Left ventricle myocardium inferior (tissue), 1 donor: ENCODE measurements at places on chromosomes 7 and 10.

DNA sequence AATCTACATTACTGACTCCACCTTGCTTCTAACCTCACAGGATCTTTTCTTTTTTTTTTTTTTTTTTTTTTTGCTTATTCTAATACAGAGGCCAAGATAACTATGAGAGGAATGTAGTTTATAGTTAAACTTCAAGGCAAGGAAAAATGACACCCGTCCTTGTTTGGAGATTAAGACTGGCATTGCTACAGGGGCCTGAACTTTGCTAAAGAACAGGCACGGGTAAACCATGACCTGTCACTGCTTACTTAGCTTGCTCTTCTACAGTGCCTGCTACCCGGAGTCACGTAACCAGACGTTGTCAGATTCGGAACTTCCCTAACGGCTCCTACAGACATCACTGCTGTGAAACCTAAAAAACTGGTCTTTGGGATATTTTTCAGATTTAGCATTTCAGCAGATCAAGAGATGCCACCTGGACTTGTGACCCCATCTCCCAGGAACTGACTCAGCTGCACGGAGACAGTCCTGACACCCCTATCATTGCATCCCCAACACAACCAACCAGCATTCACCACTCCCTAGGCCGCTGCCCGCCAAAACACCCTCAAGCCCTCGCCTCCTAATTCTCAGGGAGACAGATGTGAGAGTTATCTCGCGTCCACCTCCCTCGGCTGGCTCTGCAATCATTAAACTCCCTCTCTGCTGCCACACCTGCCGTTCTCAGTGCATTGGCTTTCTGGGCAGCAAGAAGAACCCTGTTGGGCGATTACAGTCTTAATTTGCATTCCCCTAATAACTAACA, 27.5 kb downstream of the MAD1L1 start:
- DNase-seq = no peak

- DNase-seq = no peak
Observed at GRCh38 chr10:13994932-13995331, 335.8 kb downstream of the FRMD4A start.

DNA sequence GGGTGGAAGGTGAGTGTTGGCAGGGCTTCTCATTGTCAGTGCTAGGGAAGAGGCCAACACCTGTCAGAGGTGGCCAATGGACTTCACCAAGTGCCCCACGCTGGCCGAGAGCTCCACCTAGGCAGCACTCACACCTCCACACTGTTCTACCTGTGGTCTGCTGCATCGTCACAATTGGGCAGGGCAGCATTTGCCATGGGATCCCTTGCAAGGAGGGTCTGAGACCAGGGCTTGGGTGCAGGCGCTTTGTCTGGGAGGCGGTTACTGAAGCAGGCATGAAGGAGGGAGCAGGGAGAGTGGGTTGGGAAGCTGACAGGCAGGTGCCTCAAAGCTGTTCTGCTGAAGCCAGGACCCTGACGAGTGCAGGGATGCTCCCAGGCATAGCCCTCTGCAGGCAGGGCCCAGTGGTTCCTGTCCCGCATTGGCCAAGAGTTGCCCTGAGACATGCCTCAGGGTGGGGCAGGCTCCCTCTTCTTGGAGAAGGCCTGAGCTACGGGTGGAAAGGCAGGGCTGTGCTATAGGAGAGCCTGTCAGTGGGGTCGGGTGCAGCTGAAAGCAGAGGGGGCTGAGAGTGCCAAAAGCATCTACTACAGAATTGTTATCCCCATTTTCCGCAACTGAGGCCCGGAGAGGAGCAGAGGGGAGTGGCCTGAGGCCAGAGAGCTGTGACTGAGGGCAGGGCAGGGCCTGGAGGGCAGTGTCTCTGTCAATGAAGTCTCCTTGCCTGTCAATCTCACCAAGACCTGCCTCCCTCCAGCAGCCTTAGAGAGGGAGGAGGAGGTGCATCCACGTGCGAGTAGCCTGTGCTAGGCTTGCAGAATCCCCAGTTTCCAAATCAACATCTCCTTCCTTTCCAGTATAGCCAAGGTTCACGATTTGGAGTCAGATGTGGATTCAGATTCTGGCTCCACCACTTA, 4.0 kb downstream of the RBP3 start:
- no peak for DNase-seq

GRCh38 chr7:48528646-48529045, 357.4 kb downstream of the ABCA13 start:
- DNase-seq = no peak

GRCh38 chr7:116630932-116631671, 40.9 kb upstream of the MET start:
- peak; percentile 43 for DNase-seq

- DNase-seq = no peak
Observed at GRCh38 chr10:31426401-31426800, 107.4 kb downstream of the ZEB1 start.

DNA sequence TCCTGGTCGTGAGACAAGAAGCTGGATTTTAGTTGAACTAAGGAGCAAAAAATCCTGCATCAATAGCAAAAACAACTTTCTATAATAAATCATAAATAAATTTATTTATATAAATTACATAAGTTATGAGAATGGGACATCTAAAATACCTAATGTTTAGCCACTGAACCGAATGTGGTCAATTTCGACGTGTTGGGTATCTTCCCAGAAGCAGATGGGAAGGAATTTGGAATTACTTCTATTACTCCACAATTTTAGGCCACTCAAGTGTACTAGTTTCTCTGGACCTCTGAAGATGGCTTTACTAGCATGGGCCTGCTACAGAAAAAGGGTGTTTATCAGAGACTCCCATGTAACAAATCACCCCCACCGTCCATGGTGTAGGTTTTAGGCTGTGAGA, 172.0 kb downstream of the PRPF18 start:
- no peak for DNase-seq

DNA sequence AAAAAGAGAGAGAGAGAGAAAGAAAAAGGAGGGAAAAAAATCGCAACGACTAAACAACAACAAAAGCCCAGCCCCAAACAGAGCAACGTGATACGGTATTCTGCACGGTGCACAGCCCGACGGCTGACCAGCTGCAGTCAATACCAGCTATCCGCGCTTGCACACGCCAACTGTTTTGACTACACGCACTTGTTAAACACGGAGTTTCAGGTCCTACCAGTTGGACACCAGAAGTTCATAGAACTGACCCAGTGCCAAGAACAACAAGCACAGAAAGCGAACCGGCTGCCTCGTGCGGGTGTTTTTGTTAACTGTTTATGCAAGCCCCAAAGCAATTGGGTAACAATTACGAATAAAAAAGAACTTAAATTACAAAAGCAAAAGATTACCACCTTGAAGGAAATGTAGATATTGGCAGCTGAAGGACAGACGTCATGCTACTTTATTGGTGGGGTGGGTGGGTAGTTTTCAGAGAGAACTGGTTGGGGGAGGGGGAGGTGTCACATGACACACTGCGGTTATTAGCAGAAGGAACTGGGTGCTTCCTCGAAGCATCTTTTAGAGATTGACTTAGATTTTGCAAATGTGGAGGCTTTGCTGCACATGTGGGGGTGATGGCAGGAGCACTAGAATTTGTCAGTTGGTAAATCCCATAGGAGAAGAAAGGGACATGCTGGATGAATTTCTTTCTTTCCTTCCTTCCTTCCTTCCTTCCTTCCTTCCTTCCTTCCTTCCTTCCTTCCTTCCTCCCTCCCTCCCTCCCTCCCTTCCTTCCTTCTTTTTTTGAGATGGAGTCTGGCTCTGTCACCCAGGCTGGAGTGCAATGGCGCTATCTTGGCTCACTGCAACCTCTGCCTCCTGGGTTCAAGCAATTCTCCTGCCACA, 110.6 kb upstream of the EFCAB10 start:
- DNase-seq = peak; percentile 34

DNA sequence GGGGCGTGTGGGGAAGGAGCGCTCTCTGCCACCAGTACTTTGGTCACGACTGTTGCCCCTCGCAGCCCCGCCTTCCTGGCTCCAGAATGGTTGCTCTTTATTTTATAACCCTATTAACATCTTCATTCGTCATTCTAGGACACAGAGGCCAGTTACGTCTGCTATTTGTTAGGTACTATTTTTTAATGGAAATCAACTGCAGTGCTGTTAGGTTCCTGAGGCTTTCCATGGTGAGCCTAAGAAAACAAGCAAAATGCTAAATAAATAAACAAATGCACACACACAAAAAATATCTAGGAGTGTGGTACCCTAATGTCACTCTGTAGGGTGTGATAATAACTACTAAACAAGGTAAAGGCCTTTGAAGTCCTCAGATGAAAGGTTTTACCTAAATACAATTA, 71.1 kb downstream of the SLC37A3 start:
- no peak for DNase-seq

- no peak for DNase-seq
Observed at GRCh38 chr7:147014286-147014955, 897.8 kb downstream of the CNTNAP2 start.
